ENCODE measurements at places on chromosomes 6 and 20.

DNA sequence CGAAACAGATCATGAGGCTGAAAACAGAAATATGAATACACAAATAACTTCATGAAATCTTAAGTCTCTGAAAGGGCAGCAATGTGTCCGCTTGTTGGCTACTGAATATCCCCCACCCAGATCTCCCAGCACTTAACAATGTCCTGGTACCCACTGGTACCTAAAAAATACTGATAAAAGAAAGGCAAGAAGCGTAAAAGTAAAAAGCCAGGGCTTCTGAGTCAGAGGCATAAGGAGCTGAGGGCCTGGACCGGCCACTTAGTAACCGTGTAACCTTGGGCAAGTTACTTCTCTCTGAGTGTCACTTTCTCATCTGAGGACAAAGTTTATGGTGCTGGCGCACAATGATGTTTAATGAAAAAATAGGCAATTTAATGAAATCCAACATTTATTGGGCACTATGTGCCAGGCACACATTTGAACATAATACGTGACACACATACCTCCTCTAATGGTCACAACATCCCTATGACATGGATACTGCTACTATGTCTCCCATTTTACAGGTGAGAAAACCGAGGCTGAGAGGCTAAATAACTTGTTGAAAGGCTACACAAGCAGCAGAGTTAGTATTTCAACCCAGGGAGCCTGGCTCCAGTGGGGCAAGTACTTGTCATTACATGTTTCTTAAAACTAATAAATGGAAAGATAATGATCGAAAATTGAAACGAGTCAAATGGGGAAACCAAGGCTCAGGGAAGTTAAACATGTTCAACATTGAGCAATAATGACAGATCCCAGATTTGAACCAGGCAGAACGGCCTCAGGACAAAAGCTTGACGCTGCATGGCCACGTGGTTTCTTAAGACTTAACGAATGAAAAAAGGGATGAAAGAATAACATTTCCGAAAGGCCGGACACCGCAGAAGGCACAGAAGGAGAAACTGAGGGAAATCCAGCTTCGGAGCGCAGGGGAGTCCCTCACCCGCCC, 828 bp downstream of the TP53RK start:
- peak; percentile 21 for DNase-seq

DNA sequence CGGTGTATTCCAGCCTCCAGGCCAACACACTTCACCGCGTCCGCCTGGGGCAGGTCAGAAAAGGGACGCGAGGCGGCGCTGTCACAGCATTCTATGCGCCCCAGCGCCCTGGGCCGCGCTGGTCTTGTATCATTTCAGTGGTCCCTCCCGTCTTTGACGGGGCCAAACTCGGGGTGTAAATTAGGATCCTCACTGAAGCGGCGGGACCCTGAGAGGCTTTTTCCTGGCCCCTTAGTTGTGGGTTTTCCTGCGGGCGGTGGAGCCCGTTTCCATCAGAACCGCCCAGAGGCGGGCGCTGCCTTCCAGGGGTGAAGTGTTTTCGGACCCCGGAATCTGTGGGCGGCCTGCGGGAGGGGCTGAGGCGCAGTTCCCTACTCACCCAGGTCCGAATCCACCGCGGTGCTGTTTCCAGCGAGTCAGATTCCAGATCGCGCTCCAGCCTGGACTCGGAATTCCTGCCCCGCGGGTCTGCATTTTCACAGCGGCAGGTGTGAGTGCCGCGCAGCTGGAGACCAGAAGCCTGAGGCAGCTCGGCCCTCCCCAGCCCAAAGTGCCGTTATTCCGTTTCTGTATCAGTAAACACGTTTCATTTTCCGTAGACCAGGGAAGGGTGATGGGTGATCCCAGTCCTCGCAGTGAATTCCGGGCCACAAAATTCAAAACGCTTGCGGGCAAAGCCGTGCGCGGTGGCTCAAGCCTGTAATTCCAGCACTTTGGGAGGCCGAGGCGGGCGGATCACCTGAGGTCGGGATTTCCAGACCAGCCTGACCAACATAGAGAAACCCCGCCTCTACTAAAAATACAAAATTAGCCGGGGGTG, 3.9 kb upstream of the MICB start:
- peak; percentile 81 for DNase-seq

- no peak for DNase-seq
Observed at GRCh38 chr6:26597821-26598220, 1.1 kb downstream of the ABT1 start.

DNA sequence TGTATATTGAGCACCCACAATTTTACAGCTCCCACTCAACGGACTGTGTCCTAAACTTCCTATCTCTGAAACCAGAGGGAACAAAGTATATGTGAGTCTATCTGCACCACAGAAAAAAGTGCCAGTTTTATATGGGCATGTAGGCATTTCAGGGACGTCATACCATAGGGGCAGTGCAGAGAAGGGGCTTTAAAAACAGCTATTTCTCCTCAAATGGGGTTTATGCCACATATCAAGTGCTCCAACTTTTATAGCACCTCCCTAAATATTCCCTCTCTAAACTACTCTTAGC, 28.9 kb upstream of the ASF1A start:
- DNase-seq = no peak

GRCh38 chr20:36601540-36601939, 4.0 kb upstream of the RAB5IF start:
- DNase-seq = peak; percentile 57

Measured in inflammatory macrophage treated with lipopolysaccharide for 4 hours (primary cell).